ENCODE measurements at places on chromosomes 16 and 17. TPM values are rescaled to one million over a fixed set of nuclear protein-coding genes. Genes with fewer than 3 reads are reported as not detected.

HSD17B2 gene
- total RNA-seq, result not detected

PERCC1 gene
- not detected for total RNA-seq

GRCh38 chr16:4244254-4245076 is 2.6 kb upstream of the SRL start:
- DNase-seq, result no peak

GPRC5C gene
- 22.4 TPM for total RNA-seq

JUP gene
- 177 TPM for total RNA-seq

DNA sequence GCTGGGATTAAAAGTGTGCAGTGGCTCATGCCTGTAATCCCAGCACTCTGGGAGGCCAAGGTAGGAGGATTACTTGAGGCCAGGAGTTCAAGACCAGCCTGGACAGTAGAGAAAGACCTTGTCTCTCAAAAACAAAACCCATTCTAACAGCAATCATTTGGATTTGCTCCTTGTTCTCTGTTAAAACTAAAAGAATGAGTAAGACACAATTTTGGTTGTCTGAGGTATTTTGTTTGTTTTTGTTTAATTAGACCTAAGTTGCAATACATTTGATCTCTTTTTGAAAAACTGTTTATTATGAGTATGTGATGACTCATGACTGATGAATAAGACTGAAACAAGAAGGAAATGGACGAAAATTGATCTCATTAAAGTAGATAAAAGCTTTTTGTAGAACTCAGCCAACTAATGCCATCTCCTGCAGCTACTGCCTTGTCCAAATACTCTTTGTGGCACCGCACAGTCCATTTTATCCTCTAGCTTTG is 29.0 kb downstream of the GLG1 start:
- no peak for DNase-seq

FAM234A gene
- total RNA-seq, result 128 TPM

GRCh38 chr17:7440113-7440833 is 961 bp downstream of the FGF11 start:
- peak; percentile 79 for DNase-seq

- DNase-seq, result peak; percentile 68
These were observed 2.2 kb downstream of the DPEP1 start for GRCh38 chr16:89615596-89616090.

- peak; percentile 8 for DNase-seq
These were observed 290.6 kb downstream of the BCAS3 start for GRCh38 chr17:60968266-60968665.

PLXDC1 gene
- 0.28 TPM for total RNA-seq

- DNase-seq, result no peak
These were observed 27.8 kb downstream of the BCL7C start for GRCh38 chr16:30866031-30866430.

C16orf89 gene
- total RNA-seq, result 4.2 TPM

- no peak for DNase-seq
These were observed 47.9 kb downstream of the SETD6 start for GRCh38 chr16:58563235-58563634.

TLE7 gene
- 2.5 TPM for total RNA-seq

DPEP3 gene
- 18.4 TPM for total RNA-seq

HES7 gene
- total RNA-seq, result 0.14 TPM

GRCh38 chr17:49707246-49707607 is 537 bp downstream of the SLC35B1 start:
- peak; percentile 43 for DNase-seq

GRCh38 chr16:21647562-21648164 is 4.7 kb downstream of the IGSF6 start:
- DNase-seq, result no peak

Data from GM23338 (cell line).